ENCODE measurements at places on chromosomes 11 and 22.

GRCh38 chr11:96027021-96027420, 103.1 kb upstream of the MTMR2 start:
- DNase-seq: no peak

DNA sequence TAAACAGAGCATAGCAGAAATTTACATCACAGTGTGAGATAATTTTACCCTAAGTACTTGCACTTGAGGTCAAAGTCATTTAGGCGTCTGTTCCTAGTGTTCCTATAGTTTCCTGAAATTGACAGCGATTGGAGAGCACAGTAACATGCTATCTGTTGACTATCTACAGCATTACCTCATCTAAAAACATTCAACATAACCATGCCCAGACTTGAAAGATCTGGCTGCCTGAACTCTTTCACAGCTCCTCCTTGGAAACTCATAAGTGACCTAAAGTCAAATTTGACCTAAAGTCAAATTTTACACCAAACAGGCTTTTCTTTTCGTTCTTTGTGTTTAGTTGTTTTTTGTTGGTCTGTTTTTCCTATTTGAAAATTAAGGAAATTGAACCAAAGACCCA, 233.8 kb upstream of the UBASH3B start:
- no peak for DNase-seq

GRCh38 chr11:21582791-21583190, 610.1 kb upstream of the ANO5 start:
- DNase-seq: no peak

GRCh38 chr11:32571039-32571438, 12.6 kb upstream of the EIF3M start:
- no peak for DNase-seq
